NCI-H1417 treated with DMSO at 0.1 percent for 48 hours (cell line): ENCODE measurements at places on chromosomes 2 and 18.

DNA sequence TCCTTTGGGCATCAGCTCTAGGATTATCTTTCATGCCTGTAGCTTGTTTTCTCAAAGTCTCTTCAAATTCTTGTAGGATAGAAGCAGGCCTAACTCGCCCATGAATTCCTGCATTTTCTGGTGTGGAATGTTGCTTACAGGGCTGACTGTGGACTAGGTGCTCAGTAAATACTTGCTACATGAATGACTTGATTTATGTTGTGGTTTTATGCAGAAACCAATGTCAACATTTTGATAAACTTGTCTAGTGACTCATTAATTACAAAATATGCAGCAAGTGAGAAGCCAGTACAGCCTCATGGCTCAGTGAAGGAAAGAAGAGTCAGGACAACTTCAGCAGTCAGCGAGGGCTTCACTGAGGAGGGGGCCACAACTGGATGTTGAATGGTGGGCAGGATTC is 110.6 kb upstream of the SIX2 start:
- no peak for DNase-seq

DNA sequence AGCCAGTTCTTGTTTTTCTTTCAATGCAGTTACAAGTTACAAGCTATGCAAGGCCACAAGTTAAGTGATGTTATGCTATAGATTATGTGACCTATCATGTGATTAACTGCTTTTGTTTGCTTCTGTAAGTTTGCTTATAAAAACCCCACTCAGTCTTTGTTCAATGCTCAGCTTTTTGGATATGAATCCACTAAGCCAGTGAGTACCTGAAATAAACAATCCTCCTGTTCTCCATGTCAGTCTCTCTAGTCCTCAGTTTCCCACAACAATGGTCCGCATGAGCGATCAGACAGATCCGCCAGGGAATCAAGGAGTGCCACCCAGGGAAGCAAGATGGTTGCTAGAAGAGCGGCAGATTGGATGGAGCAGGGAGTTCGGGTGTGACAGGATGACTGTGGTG is 30.7 kb upstream of the ZNF236 start:
- no peak for DNase-seq

DNA sequence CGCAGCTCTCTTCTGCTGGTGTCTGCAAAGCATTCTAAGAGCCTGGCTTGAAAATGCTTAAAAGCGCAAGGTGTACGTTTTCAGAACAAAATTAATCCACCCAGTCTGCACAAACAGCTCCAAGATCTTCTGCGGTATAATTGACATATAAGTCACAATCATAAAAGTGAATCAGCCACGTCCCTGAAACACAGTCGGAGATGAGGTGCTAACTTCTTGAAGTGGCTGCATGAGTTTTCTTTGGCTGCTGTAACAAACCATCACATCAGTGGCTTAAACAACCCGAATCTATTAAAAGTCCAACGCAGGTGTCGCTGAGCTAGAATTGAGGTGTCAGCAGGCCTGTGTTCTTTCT is 32.6 kb downstream of the ARL4C start:
- no peak for DNase-seq

- peak; percentile 15 for DNase-seq
Observed at GRCh38 chr18:10213526-10213925, 240.9 kb upstream of the APCDD1 start.

DNA sequence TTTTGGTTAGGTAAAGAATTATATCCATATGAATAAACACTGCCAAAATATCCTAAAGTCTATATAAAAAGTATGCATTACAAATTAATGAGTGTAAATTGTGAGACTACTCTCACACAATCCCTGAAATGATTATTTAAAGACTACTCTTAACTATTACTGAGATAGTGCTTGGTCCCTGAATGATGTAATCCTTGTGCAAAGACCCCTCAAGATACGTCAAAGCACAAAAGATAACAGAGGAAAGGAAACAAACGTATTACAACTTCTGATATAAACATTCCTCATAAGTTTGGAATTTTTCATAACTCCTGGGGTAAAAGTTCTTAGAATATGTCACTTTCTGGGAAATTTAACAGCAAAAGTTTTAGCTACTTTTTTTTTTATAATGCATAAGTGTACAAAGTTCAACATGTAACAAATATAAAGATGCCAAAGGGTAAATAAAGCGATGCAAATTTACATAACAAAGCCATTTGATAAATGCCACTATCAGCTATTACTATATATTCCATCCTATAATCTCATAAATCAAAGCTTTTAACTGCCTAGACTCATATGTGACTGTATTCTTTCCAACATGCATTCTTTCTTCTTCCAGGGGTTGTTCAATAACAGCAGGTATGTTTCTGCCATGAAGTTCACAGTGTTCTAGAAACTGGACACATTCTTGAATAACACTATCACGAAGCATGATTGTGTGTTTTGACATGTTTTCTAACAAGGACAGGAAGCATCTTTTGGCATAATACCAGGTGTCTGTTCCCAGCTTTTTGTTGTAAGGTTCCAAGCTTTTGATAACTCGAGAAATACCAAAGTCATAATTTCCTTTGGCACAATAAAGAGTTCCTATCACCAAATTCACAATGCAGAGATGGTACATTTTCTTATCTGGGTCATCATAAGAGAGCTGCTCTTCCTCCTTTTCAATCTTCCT is 158.0 kb downstream of the AGPS start:
- DNase-seq: no peak

GRCh38 chr18:57910134-57910533 is 107.0 kb upstream of the ATP8B1 start:
- no peak for DNase-seq

DNA sequence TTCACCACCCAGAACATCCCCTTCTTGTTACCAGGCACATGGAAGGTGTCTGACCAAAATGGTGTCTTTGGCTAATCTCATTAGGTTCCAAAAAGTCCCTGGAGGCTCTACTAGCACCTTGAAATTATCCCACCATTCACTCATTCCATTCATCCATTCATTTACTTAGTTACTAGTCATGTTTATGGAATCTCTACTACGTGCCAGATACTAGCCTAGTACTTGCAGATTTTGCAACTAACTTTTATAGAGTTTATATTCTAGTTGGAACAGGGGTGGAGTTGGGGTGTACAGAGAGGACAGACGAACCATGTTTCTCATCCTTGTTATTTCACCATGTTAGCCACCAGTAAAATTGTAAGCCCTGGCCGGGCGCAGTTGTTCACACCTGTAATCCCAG is 4.0 kb upstream of the NOP58 start:
- DNase-seq: no peak

DNA sequence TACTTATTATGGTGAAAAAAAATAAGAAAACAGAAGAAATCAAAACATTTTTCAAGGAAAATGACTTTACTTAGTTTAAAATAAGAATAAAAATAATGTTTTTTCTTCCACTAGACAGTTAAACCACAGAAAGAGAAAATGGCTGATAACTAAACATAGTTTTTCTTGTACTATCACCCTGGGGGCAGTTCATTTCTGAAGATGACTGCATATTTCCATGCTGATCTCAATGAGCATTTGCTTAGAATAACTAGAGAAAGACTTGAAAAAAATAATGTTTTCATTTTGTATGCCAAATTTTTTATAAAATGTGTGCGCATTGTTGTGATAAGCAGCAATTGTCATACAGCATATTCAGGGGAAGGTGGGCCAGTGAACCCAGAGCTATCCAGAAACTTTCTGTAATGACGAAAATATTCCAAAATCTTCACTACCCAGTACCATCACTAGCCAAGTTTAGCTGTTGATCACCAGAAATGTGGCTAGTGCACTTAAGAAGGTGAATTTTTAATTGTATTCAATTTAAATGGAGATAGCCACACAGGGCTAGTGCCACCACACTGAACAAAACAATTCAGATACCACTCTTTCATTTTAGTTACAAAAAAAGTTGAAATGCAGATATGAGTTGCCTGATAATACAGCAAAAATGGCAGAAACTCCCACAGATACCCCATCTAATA is 513.4 kb upstream of the NETO1 start:
- no peak for DNase-seq
